ENCODE measurements at places on chromosomes 1 and 21.

DNA sequence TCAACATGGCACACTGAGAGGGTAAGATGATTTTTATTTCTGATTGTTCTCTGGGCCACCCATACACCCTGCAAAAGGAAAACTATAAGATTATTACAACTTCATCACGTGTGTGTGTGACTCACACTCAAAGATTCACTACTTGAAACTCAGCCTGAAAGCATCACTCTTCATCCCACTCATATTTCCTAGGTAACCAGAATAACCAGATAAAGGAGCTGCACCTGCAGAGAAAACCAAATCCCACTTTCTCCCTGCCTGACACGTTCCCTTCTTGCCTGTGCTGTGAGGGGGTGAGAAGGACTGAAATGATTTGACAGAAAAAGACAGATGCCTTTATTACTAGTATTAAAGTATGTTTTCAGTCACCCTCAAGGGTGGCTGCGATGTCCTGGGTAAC lies 131.6 kb downstream of the TGFBR3 start:
- DNase-seq = no peak

GRCh38 chr1:78673120-78673519 lies 23.5 kb downstream of the IFI44 start:
- no peak for DNase-seq

DNA sequence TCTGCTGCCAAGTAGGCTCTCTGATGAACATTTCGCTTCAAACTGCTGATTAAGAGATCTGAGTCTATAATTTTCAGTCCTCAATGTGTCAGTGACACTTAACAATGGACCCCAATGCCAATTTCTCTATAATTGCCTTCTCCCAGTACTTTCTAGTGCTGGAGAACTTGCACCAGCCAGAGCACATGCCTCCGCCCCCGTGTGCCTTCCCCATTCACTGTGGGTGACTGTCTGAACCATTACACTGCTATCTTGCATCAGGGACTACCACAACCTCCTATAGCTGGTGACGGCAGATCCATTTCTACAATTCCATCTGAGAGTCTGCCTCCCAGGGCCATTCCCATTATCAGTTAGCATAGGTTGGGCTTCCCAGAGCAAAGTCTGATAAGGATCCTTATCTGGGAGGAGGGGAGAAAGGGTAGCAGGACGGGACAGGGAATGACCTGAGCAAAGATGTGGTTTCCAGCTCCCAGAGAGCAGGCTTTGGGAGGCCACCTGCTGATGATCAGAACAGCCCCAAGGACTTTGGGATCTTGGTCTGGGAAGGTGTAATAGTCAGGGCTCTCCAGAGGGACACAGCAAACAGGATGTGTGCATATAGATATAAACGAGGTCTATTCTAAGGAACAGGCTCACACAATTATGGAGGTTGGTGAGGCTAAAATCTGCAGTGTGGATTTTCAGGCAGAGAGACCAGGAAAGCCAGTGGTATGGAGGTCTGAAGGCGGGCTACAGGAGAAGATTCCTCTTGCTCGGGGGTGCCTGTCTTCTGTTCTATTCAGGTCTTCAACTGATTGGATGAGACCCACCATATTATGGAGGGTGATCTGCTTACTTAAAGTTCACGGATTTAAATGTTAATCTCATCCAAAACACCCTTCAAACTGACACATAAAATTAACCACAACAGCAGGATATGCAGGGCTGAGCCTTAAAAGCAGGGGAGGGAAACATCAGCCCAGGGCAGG lies 238.2 kb downstream of the PTPRU start:
- DNase-seq = no peak

GRCh38 chr1:91771717-91772116 lies 114.2 kb downstream of the TGFBR3 start:
- DNase-seq = no peak

GRCh38 chr1:204455063-204455830 lies 39.4 kb downstream of the PIK3C2B start:
- no peak for DNase-seq

DNA sequence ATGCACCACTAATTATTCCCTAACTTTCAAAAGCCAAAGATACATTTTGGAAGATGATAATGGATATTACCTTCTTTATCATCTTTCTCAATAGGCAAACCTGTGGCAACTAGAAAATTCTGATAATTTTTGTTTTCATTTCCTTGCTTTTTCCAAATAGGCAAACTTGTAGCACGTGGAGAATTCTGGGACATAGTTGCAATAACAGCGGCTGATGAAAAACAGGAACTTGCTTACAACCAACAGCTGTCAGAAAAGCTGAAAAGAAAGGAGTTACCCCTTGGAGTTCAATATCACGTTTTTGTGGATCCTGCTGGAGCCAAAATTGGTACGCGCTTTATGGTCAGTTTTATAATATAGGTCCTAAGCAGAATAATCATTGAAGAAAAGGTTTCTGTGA lies 1.5 kb downstream of the FPGT start:
- no peak for DNase-seq

DNA sequence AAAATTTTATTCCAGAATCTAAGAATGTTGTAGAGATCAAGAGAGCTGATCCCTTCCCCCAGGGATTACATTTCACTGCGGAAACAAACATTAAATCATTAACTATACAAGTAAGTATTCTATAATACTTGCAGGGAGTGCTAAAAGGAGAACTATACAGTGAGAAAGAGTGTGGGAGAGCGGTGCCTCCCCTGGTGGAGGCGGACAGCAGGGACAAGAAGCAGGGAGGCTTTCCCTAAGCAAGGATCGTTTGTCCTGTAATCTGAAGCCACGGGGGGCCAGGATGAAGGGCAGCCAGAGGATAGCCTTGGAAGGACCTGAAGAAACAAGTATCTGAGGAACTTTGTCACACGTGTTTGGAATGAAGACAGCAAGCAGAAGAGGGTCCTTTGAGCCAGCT lies 40.1 kb downstream of the SLC9C2 start:
- DNase-seq = no peak

DNA sequence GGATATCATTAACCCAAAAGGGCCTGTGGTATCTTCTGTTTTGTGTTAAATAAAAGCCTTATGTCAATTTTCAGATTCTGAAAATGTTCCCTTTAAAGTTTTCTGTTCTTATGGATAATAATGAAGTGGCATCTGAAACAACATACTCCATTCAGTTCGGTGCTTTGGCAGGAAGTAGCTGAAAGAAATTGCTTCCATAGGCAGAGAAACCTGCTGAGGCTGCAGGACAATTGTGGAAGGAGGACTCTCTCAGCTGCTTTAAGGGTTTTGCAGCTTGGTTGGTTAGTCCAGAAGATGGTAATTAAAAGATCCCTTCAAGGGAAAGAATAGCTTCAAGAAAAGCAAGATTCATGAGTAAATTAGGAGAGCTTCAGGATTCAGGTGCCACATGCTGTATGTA lies 30.5 kb upstream of the NRIP1 start:
- DNase-seq = no peak

DNA sequence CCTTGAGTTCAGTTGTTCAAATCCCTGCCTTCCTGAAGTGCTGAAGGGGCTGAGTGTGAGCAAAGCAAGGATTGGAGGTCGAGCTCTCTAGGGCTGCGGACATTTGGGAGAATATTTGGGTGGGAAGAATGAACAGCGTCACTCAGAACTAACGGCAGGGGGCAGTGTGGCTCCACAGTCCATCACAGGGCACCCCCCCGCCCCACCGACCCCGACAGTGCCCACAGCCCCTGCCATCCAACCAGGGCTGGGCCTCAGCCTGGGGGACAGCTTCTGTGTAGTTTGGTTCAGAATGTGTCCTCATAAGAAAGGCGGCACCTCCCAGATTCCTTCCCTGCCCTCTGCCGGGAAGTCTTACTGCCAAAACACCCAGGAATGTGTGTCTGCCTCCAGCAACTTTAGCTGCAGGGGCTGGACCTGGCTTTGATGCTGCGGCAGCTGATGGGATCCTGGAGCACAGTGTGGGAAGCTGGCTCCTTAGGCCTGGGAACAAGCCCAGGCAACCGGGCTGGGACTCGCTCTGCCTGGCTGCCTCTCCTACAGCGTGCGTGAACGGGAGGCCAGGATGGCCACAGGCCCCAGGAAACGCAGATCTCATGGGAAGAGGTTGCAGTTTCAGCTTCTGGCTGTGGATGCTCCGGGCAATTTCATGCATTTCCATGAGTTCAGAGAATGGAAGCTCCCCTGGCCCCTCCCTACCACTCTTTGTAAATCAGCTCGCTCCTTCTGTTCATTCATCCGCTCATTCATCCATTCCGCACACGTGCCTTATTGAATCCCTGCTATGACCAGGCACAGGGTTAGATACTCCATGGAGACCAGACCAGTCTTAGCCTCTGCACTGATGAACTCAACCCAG lies 104.9 kb upstream of the TMPRSS2 start:
- DNase-seq = no peak

DNA sequence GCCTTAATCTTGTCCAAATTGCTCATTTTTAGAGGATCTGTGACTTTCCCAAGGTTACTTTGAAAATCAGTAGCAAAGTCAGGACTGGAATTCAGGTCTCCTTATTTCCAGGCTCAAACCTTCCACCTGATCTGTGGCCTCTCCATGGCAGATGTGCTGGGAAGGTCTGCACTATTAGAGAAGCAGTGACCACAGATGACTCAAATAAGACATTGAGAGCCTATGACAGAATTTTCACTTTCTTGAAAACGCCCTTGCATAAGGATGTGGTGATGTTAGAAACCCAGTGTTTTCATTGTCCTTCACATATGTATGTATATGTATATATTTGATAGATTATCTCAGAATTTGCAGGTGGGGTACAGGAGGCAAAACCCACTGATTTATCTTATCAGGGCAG lies 45.3 kb downstream of the TTC39A start:
- DNase-seq = no peak

DNA sequence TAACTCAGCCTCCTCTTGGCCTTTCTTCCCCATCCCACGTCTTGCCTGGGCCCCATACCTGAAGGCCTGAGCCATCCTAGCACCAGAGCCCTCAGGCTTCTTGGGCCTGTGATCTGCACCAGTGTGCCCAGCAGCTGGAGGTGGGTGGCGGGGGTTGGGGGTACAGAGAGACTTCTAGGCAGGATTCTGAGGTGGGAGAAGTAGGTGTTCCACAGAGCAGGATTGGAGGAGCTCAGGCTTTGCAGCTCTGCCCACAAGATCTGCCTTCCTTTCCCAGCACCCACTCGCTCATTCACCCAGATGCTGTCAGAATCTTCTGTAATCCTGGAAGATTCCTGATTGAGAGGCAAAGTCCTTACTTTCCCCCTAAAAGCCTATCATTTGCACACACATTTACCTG lies 10.0 kb upstream of the GJB5 start:
- no peak for DNase-seq

- DNase-seq = no peak
Observed at GRCh38 chr1:2406451-2407041, 5.8 kb downstream of the PEX10 start.

- no peak for DNase-seq
Observed at GRCh38 chr1:21378705-21379494, 61.0 kb upstream of the NBPF3 start.

DNA sequence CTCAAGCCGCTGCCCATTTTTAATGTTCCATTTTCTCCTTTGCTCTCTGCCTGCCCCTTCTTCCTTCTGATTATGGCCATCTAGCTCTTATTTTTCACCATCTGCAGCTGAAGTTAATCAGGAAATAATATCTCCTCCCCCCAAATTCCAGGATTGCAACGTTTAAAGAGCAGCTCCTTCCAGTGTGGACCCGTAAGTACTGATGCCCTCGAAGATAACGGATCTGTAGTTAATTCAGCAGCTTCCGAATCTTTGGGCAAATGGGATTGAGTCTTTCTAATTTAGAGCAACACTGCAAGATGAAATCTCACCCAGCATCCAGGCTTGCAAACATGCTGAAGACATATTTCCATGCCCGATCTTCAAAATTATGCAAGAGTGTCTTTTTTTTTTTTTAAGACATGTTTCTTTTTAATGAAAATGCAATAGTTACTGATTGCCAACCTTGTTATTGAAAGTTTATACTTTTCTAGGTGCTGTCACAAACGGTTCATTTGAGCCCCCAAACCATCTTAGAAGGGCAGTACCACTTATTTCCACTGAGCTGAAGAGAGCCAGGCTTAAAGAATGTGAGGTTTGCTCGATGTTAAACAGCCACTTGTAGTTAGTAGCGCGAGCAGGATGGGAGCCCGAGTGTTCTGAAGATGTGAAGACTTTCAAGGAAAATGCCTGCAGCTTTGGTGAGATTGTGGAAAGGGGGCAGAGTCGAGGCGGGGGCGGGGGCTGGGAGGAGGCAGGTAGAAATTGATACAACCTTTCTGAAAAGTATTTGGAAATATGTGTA lies 10.9 kb upstream of the RCAN3 start:
- DNase-seq = no peak

GRCh38 chr1:230332575-230333066 lies 93.5 kb downstream of the PGBD5 start:
- no peak for DNase-seq

DNA sequence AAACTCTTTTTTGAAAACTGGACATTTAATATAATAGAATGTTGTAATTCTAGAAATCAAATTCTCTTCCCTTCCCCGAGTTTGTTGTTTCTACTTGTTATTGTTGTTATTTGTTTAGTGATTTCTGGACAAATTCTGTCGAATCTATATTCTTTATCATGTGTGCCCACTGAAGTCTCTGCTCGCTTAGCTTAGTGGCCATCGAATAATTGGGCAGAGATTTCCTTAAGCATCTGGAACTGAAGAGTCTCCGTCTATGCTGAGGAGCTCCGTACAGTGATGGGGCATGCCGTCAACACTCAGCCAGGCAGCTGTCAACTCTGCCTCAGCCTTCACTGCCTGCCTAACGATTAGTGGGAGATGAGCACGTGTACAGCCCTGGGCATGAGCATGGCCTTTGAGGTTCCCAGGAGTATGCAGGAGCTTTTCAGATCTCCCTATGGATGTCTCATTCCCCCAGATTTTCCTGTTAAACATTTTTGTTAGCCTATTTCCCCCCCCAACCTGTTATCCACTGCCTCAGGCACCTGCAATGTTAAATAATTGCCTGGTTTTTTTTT lies 66.8 kb downstream of the SLX9 start:
- no peak for DNase-seq
